ENCODE measurements at places on chromosomes 16 and 17. TPM values are rescaled to one million over a fixed set of nuclear protein-coding genes. Genes with fewer than 3 reads are reported as not detected.

ALOX12B gene
- 1.1 TPM for polyA plus RNA-seq

NHLRC4 gene
- polyA plus RNA-seq, result 4.7 TPM

TEKT5 gene
- polyA plus RNA-seq, result not detected

C16orf90 gene
- polyA plus RNA-seq, result not detected

UBE2I gene
- polyA plus RNA-seq, result 162 TPM

RHOT2 gene
- 70.8 TPM for polyA plus RNA-seq

DNA sequence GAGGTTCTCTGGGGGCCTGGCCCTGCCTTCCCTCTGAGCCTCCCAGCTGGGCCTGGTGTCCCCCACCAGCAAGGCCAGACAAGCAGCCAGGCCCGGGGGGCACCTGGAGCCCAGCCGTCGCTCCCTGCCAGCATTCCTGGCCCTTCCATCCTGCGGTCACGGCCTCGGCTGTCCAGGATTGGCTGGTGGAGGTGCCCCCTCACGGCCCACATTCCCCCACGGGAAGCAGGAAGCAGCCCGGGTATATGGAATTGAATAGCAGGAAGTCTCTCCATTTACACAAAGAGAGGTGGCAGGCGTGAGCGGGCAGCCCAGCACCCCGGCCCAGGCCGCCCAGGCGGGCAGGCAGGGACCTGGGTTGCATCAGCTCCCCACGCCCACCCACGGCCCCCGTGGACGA, 14.5 kb downstream of the TRAF7 start:
- DNase-seq, result no peak

DNA sequence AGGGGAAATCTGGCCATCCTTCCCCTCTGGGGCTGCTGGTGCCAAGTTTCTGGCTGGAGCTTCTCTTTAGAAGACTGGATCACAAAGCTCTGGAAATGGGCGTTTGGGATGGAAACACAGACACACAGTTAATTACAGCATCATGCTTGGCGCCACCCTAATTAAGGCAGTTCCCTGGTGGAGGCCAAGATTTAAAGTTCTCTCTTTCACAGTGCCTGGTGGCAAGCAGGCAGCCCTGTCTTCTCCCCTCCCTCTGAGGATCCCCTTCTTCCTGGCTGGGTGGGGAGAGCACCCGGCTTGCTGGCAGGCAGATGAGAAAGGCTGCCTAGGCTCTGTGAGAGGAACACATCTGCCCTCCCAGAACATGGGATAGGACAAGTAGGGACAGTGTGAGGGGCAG, 59.0 kb upstream of the NKD1 start:
- DNase-seq, result no peak

GRCh38 chr17:28180449-28180848, 138.0 kb downstream of the NLK start:
- DNase-seq, result no peak

- no peak for DNase-seq
Measured at GRCh38 chr17:46028981-46029565, 30.0 kb downstream of the STH start.

GRCh38 chr16:85454171-85454872, 158.8 kb upstream of the GSE1 start:
- DNase-seq, result no peak
